ENCODE measurements at places on chromosomes 3 and 15. TPM values are rescaled to one million over a fixed set of nuclear protein-coding genes. Genes with fewer than 3 reads are reported as not detected.

Gene FSIP1
- 0.65 TPM for total RNA-seq

Gene SHC4
- total RNA-seq: 2.6 TPM

Gene SMCO1
- not detected for total RNA-seq

Gene OR5K1
- total RNA-seq: not detected

Gene ZNF106
- 97.4 TPM for total RNA-seq

Gene DUOX1
- not detected for total RNA-seq

Gene LRRC15
- total RNA-seq: 2.2 TPM

Gene FAM227B
- 6.2 TPM for total RNA-seq

Gene WDR5B
- 6.5 TPM for total RNA-seq

Gene CHST13
- total RNA-seq: not detected

Gene SH3BP5
- 15.7 TPM for total RNA-seq

Measured in smooth muscle cell of the umbilical artery (primary cell).